ENCODE measurements at places on chromosomes 4 and X.

- DNase-seq: no peak
Measured at GRCh38 chr4:37008199-37008598, 236.3 kb upstream of the NWD2 start.

DNA sequence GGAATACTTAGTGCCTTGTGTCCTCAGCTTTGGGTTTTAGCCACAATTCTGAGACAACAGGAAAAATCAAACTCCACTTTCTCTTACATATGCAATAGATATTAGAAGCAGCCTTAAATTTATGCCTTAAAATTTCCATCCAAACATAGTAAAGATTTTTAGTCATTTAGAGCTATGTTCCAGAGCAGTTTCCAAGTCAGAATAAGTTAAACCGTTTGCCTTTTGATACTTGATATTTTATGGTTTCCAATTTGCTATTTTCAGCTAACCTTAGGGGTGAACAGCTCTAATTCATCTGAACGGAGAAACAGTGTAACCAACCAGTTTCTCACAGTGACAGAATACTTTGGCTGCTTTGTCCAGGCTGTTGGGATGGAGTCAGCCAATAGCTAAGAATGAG is 125.8 kb upstream of the RXFP1 start:
- DNase-seq: no peak

- peak; percentile 28 for DNase-seq
Measured at GRCh38 chr4:147683188-147683591, 773 bp downstream of the PRMT9 start.

- DNase-seq: no peak
Measured at GRCh38 chr4:155578726-155579370, 87.8 kb upstream of the GUCY1A1 start.

GRCh38 chr4:162502109-162502508 is 338.3 kb upstream of the FSTL5 start:
- no peak for DNase-seq

DNA sequence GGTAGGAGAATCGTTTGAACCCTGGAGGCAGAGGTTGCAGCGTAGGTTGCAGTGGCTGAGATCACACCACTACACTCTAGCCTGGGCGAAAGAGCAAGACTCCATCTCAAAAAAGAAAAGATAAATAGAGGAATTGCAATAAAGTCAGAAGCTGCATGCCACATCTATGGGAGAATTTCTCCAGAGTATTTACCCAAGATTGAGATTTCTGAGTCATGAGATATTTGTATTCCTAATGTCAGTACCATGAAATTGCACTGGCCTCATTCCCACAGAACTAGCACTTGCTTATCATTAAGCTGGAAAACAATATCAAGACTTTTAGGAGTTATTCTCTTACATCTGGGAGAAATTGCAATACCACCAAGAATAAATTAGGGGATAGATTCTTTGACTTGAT is 37.4 kb downstream of the ASIC5 start:
- no peak for DNase-seq

GRCh38 chrX:123140454-123140853 is 43.6 kb upstream of the GRIA3 start:
- no peak for DNase-seq

Data from tibial artery (tissue), 4 donors.